ENCODE measurements at places on chromosomes 1 and 21.
A peak's percentile ranks its signal among the peaks of the same experiment; 100 is the strongest.

DNA sequence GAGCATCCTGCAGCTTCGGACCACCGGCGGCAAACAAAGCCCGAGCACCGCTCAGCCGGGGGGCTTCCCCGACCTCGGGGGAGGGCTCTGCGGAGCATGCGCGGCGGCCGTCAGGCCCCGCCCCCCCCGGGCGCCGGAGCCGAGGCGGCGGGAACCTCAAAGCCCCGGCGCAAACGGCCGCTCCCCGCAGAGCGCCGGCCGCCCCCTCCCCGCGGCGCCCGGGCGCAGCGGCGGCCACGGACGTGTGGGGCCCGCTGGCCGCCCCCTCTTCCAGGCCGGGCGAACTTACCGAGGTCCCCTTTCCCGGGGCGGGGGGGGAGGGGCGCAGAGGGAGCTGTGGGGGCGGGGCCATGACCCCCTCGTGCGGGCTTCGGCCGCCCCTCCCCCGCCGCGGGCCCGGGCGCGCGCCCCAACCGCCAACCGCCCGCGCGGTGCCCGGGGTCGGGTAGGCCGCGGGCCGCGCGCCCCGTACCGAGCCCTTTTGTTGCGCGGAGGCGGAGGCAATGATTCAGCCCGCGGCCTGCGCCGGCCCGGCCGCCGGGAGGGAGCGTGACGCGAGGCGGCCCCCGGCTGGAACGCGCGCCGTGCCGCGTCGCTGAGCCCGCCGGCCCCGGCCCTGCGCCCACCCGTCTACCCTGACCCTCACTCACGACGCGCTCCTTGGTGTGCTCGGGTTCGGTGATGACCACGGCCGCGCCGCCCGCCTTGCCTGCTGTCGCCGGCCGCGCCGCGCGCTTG lies 1.7 kb downstream of the RCC2 start:
- peak; percentile 61 for DNase-seq

GRCh38 chr1:110165761-110166231 lies 15.5 kb downstream of the SLC6A17 start:
- no peak for DNase-seq

DNA sequence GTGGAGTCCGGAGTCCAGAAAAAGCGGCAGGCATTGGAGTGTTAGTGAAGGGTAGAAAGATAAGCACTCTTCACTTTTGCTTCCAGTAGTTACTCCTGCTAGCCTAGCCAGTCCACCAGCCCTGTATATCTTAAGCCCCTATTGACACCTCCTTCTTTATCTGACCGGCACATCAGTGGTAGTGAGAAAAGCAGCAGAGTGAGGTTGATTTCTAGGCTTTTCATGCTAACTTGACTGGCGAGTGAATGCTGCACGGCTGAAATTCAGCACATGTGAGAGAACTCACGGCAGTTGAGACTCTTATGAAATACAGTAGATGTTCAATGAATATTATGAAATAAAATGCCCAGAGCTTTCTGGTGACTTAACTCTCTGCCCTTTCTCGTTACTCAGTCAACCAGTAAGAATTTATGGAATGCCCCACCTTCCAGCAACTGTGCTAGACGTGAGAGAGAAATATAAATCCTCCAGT lies 128.2 kb downstream of the CACHD1 start:
- no peak for DNase-seq

- DNase-seq, result no peak
Observed at GRCh38 chr1:16302709-16303627, 49.3 kb downstream of the FBXO42 start.

GRCh38 chr1:186839041-186839400 lies 10.3 kb downstream of the PLA2G4A start:
- no peak for DNase-seq

DNA sequence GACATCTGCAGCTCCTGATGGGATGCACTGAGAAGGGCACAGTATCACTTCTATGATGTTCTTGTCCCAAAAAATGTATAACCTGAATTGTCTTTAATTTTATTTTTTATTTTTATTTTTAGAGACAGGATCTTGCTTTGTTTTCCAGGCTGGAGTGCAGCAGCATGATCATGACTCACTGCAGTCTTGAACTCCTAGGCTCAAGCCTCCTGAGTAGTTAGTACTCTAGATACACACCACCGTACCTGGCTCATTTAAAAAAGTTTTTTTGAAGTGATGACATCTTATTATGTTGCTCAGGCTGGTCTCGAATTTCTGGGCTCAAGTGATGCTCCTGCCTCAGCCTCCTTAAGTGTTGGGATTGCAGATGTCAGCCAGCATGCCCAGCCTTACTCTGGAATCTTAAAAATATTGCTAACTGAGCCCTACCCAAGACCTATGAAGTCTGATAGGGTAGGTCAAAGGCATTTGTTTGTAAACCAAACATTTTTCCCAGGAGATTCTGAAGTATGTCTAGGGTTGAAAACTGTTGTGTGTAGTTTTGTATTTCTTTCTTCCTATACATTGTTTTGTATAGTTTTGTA lies 68.9 kb downstream of the ATF6 start:
- DNase-seq, result no peak

DNA sequence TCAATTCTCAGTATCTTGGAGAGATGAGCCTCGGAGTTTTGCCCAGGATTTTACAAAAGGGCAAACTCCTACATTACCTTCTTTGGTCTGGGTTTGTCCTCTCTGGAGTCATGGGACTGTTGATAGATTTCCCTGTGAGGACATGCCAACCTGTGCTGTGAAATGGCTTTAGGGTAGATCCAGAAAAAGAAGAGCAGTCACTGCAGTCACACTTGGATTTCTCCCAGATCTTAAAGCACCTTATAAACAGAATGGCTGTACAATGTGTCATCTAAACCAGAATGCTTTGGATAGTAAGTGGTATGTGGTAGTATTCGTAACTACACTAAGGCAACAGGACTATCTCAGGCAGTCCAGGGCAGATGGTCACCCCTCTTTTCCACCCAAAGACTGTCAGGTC lies 1.9 kb upstream of the CSRP1 start:
- DNase-seq, result no peak

DNA sequence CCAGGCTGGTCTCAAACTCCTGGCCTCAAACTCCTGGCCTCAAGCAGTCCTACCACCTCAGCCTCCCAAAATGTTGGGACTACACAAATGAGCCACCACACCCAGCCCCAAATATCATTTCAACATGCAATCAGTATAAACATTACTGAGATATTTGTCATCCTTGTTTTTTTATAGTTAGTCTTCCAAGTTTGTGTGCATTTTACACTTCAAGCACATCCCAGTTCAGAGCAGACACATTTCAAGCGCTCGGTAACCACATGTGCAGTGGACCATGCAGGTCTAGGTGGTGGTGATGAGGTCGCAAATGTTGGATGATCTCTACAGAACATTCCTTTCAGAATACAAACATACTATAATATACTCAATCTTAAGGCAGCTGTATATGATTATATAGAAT lies 23.8 kb upstream of the APP start:
- DNase-seq, result no peak

GRCh38 chr1:89363638-89364536 lies at the start of gene GBP6:
TSS of gene GBP6 (plus strand) at chr1:89364059. CDS start at chr1:89368552, 4,493 bp downstream.
- DNase-seq, result peak; percentile 17

DNA sequence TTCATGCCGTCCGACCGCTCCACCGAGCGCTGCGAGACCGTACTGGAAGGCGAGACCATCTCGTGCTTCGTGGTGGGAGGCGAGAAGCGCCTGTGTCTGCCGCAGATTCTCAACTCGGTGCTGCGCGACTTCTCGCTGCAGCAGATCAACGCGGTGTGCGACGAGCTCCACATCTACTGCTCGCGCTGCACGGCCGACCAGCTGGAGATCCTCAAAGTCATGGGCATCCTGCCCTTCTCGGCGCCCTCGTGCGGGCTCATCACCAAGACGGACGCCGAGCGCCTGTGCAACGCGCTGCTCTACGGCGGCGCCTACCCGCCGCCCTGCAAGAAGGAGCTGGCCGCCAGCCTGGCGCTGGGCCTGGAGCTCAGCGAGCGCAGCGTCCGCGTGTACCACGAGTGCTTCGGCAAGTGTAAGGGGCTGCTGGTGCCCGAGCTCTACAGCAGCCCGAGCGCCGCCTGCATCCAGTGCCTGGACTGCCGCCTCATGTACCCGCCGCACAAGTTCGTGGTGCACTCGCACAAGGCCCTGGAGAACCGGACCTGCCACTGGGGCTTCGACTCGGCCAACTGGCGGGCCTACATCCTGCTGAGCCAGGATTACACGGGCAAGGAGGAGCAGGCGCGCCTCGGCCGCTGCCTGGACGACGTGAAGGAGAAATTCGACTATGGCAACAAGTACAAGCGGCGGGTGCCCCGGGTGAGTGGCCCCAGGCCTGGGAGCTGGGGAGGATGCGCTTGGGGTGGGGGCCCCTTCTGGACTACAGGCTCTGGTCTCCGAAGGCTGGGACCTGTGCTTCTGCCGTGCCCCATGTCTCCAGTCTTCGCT lies 1.1 kb downstream of the SKI start:
- peak; percentile 56 for DNase-seq

- DNase-seq, result no peak
Observed at GRCh38 chr1:51306950-51307349, 23.4 kb downstream of the TTC39A start.

DNA sequence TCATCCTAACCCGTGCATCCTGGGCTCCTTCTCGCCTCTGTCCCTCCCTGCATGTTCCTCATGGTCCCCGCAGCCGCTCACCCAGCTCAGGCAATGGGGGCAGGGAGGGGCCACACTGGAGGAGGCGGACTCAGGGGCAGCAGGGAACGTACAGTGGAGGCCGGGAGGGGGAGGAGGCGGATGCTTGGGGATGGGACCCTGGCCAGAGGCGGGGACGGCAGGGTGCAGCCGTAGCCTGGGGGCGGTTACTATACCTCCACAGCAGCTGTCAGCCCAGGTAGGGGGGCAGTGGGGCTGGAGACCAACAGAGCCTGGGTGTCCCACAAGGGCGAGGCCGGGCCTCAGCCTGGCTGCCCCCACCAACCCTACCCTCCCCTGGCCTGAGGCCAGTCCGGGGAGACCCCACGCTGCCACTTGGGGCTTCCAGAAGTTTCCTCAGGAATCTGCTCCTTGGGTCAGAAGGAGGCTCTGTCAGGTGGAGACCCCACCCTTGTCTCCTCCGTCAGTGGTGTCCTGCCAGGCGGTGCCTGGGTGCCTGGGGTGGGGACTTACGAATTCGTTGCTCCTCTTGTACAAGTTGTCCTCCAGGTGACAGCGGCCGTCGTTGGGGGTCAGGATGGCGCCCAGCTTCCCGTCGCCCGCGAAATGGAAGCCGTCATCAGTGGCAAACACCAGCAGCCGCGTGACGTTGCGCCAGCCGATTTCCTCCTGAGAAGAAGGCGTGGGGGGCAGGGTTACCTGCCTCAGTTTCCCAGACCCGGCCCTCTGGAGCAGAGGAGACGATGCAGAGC lies 20.7 kb downstream of the ITGB2 start:
- DNase-seq, result no peak

DNA sequence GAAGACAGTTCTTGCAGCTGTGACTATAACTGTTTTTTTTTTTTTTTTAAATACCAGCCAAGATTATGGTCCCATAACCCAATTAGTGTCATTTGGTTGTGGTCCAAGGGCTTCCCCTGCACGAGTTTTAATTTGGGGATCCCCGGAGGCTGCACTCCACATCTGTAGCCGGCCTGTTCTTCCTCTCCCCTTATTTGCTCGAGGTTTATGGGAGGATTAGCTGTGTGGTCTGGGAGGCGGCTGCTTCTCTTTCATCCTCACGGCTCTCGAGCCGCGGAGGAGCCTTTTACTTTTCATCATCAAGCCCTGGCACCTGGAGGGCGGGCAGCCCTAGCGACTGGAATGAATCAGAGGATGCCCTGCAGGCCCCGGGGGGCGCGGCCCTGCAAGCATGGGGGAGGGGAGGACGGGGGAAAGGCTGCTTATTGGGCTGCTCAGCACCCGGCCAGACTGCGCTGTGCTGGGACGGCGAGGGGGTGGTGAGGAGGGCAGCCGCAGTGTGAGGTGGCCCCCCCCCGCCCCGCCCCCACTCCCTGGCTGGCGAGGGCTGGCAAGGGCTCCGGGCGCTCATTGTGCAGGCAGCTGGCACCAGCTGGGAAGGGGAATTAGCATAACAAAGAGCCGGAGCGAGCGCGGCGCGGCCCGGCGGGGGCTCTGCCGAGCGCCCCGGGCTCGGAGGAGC lies 18.5 kb downstream of the SERTAD4 start:
- DNase-seq, result no peak

- DNase-seq, result no peak
Observed at GRCh38 chr1:160093624-160094290, 4.7 kb downstream of the IGSF8 start.

DNA sequence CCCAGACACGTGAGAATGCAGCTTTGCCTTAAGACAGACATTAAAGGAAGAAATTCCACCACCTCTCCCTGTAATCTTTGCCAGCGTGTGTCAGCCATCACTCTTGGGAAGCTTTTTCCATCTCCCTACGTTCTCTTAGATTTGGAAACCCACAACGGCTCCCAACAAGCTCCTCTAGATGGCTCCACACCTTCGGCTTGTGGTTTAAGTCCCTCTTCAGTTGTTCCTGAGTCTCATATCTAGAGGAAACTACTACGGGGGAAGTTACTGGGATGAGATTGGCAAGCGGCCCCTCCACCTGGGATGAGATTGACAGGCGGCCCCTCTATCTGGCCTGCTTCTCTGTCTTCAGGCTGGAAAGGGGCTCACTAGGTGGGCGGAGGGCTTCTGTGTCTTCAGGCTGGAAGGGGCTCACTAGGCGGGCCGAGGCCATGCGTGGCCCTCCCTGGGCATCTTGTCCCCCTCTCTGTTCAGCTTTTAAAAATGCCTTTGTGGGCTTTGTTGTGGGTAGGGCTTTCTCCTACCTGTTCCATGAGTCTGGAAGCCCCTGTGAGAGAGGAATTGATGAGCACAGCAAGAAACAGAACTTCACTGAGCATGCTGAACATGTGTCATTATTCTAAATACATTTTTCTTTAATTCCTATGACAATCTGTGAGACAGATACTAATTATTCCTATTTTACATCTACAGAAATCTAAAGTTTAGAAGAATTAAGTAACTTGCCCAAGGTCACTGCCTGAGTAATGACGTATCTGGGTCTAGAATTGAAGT lies 670.5 kb downstream of the KIF26B start:
- DNase-seq, result no peak

DNA sequence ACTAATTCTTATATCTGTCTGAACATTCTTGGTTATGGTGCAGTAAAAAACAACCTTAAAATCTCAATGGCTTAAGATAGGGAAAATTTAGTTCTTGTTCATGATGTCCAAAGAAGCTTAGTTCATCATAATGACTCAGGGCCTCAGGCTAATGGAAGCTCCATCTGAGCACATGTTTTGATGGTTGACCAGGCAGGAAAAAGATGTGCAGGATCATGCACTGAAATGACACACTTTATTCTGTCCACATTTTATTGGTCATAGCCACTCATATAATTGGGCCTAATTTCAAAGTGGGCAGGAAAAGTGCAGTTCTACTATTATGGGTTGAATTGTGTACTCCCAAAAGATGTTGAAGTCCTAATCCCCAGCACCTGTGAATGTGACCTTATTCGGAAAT lies 198.2 kb downstream of the CENPF start:
- no peak for DNase-seq

DNA sequence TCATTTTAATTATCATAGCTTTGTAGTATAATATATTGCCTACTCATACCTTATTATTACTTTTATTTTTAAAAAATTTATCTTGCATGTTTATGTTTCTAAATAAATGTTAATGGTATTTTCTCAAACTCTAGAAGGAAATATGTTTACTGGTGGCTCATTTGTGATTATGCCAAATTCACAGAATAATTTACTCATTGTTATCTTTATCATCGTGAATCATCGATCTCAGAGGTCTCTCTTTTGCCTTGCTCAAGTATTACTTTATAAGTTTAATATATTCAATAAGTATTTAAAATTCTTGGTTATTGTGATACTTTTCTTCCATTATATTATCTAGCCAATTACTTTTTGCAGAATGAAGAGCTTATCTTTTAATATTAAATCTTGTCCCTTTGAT lies 836.7 kb upstream of the ADAMTS5 start:
- no peak for DNase-seq

Data from stimulated activated CD4-positive, alpha-beta T cell treated with anti-CD3 and anti-CD28 coated beads, Interleukin-4, amount 100 ng/mL, for 24 hours (primary cell).